ENCODE measurements at places on chromosomes 1 and 21.

- peak; percentile 78 for DNase-seq
These were observed 2.3 kb downstream of the FGR start for GRCh38 chr1:27632387-27633297.

- no peak for DNase-seq
These were observed 19.1 kb upstream of the SLC35F3 start for GRCh38 chr1:233885196-233885920.

- no peak for DNase-seq
These were observed 28.1 kb downstream of the PTPN14 start for GRCh38 chr1:214523124-214523824.

GRCh38 chr21:29312981-29313380 is 14.3 kb downstream of the BACH1 start:
- no peak for DNase-seq

GRCh38 chr1:156866249-156866909 is 5.7 kb downstream of the NTRK1 start:
- DNase-seq = no peak

DNA sequence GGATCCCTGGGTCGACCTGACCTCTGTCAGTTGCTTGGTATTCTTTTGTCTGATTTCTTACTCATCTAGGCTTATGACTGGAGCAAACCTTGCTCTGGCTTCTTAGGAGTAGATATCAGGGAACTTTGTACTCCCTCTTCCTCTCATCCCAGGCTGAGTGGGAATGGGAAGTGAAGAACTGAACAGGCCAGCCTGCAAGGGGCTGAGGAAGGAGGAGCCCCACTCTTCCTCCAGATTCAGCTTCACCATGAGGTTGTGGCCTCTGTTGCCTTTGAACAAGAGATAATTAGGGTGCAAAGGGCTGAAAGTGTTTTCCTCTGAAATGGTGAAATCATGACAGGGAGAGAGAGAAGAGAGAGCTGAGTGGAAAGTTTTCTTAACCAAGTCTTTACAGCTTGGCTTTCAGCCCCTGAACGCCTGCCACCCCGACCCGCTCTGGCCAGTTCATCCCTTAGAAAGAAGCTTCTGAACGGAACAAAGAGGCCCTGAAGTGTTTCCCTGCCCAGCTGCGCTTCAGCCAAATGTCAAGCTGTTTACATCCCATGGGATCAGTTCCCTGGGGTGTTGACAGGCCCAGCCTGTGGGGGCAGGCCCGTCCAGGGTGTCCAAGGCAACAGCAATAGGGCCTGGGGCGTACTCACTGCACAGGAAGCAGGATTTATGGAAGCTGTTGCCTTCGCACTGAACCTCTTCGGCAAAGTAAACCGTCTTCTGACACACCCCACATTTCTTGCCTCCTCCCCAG is 11.2 kb downstream of the CSRP1 start:
- no peak for DNase-seq

GRCh38 chr1:42195841-42196240 is 31.3 kb upstream of the GUCA2A start:
- no peak for DNase-seq

DNA sequence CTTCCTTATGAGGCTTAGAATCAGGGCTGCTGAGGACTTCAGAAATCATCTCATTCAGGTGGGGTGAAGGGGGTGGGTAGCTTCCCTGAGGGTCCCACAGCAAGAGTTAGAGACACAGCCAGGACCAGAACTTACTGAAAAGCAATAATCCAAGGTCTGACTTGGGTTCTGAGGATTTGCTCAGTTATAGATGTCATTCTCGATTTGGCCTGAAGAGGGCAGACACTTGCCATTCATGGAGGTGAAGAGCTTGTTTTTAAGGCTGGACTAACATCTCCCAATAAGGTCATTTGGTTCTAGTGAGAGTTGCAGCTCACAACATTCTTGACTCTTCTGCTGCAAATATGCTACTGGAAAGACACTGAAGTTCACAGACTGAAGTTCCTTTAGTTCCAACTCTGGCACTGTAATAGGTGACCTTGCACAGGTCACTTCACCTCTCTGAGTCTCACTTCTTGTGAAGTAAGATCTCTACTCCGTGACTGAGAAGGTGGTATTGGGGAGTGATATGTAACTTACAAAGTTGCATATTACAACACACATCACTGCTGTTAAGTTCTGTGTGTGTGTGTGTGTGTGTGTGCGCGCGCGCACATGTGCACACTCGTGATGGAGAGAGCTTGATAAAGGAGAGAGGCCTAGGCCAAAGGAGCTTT is 69.8 kb upstream of the DIRAS3 start:
- peak; percentile 54 for DNase-seq

- DNase-seq = no peak
These were observed 7.7 kb upstream of the FAM167B start for GRCh38 chr1:32239337-32239736.

DNA sequence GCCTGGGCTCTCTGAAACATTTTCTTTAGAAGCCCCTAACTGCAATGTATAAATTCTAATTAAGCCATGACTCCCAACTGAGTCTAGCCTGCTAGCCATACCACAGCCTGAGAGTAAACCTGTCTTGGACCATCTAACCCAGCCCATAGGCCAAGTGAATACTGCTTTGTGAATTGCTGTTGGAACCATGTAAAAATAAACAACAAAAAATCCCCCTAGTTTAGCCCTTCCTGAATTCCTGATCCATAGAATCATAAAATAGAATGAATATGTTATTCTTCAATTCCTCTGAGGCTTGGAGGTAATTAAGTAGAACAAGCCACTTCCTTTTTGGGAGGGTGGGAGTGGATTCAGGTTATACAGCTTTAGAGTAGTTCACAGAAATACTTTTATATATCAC is 1496.4 kb downstream of the MRPL39 start:
- no peak for DNase-seq

- no peak for DNase-seq
These were observed 33.3 kb downstream of the PTPRF start for GRCh38 chr1:43563876-43564539.

GRCh38 chr21:14824126-14824525 is 240.7 kb downstream of the NRIP1 start:
- DNase-seq = no peak

GRCh38 chr1:61680500-61680899 is 44.4 kb downstream of the TM2D1 start:
- no peak for DNase-seq

DNA sequence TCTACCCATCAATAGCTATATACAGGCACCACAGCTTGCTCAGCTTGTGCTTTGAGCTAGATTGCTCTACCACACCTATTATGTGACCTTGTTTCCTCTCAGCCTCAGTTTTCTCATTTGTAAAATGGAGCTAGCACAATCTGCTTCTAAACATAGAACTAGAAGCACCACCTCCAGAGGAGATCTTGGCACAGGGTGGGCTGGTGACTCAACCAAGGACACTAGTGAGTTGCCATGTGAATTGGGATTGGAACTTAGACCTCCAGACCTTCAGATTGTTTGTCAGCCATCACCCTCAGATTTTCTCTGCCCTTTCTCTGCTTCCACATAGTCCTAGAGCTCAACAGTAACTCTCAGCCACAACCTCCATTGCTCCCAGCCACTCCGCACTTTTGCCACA is 3.0 kb upstream of the MACO1 start:
- DNase-seq = no peak

- no peak for DNase-seq
These were observed 37.1 kb downstream of the SNX7 start for GRCh38 chr1:98698625-98699024.

DNA sequence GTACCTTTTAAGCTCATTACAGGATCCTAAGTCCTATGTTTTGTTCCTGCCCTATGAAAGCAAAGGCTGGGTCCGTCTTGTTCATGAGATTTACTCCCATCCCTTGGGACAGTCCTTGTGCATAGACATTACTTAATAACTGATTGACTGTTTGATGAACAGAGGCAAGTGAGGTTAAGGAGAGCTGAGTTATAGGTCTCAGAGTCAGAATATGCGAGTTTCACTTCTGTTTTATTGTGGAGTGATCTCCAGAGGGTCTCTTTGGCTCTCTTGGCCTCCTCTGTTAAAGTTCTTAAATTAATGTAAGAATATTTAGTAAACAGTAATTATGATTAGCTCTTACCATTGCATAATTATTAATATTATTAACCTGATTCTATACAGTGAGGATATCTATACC is 52.6 kb downstream of the BRINP2 start:
- DNase-seq = no peak

DNA sequence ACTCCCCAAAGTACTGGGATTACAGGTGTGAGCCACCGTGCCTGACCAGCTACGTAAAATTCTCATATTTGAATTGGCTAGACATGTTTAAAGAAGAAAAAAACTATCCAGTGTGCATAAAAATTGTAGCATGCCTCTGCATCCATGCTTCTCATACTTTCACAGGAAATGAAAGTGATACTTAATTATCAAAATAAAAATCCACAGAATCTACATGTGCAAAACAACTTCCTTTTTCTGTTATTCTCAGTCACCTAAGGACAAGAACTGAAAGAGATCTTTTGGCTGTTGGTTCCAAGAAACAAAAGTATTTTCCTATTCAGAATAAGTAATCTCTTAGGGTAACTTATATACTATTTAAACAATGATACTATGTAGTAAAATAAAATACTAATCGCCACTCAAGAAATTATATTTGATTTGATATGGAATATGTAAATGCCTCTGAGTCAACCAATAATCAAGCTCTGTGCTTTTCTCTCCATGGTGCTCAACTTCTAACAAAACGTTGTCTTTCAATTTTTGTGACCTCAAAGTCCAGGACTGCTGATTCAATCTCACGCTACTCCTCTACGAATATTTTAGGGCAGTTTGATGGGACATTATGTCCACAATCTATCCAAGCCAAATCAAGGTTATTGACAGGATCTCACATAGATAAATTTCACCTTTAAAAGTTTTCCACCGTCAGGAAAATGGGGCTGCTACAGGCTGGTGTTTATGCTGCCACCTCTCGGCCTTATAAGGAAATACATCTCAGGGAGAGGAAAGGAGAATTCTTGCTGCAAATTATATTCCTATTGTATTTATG is 102.7 kb downstream of the ZNF281 start:
- peak; percentile 42 for DNase-seq

- no peak for DNase-seq
These were observed 187.4 kb upstream of the KCNK2 start for GRCh38 chr1:214895011-214895600.

- peak; percentile 9 for DNase-seq
These were observed 88.9 kb downstream of the CRB1 start for GRCh38 chr1:197356723-197357533.

- no peak for DNase-seq
These were observed 40.3 kb downstream of the URB1 start for GRCh38 chr21:32352526-32352925.

DNA sequence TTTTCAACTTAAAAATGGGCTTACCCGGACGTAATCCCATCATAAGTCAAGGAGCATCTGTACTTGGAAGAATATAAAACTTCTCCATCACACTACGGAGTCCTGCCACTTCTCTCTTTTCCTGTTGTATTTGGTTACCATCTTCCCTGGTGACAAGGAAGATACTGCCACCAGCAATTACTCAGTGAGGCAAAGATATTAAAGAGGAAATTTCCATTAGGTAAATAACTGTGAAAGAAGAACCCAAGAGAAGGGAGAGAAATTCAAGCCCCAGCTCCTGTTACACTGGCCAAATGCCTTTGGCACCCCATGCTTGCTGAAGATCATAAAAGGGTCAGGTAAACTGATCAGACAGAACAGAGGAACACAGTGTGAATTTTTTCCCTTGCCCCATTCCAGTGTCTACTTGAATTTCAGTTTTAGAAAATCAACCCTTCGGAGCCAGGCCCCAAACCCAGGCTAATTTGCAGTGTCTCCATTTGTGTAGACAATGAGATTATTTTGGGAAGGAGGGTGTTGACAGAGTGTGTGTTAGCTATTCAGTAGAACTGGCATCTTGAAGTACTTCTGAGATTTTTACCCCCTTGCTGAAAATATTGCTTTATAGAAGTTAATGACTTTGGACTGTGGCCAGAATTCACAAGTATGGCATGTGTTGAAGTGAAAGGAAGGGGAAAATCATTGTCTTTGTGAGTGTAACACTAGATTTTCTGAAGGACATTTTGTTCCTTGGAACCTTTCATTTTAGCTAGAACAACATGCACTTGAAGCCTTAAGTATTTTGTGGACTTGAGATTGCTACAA is 167.1 kb downstream of the DHRS3 start:
- DNase-seq = no peak

GRCh38 chr1:205474571-205474970 is 18.7 kb upstream of the BLACAT1 start:
- no peak for DNase-seq

- DNase-seq = no peak
These were observed 251.2 kb downstream of the TRABD2B start for GRCh38 chr1:47745715-47746609.
